Stimulated activated CD4-positive, alpha-beta T cell treated with anti-CD3 and anti-CD28 coated beads, TNF-alpha, amount 100 ng/mL, for 24 hours (primary cell): ENCODE measurements at places on chromosomes 16 and 17.

DNA sequence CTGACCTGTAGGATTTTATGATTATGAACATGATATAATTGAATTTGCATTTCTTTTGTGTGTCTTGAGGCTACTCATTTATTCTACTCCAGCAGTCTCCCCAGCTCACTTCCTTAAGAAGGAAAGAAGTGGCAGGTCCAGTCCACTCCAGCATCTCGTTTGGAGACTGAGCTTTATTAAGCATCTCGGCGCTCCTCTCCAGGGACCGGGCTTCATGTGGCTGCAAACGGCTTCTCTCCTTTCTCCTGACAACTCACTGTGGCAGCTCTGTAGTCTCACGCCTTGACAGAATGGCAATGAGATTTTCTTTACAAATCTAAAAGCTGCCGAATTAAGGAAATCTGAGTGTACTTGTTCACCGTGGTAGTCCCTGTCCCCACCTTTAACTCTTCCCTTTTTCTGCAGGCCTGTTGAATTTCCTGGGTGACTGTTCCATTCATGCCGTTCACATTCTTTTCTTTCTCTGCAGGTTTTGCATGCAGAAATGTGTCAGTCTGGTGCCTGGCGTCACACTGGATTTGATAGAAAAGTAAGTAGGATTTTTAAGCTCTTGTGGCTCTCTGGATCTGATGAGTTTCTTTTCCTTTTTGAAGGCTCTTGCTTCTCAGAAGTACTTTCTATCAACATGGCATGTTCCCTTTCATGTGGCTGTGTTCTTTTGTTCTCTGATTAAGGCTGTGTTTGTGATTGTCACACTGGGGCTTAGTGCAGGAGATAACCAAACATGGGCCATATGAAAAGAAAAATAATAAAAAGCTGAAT is 200.5 kb upstream of the CHMP6 start:
- no peak for DNase-seq

DNA sequence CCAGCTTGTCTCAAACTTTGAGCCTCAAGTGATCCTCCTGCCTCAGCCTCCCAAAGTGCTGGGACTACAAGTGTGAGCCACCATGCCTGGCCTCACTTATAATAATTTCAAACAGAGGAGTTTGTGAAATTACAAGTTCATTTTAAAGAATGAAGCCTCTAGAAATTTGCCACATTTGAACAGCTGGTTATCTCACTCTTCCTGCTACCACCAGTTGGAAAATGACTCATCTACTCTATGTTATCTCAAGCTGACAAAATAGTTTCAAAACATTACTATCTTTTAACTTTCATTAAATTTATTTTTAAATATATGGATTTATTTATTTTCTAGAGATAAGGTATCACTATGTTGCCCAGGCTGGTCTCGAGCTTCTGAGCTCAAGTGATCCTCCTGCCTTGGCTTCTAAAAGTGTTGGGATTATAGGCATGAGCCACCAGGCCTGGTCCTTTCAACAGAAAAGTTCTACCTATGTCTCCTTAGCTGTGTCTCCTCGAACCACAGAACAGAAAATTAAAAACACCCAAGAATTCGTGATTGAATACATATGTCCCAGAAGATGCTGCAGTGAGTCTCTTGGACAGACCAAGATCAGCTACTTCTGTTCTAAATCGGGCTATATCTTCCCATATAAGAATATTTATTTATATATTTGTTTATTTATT is 47.6 kb downstream of the MYH13 start:
- DNase-seq: no peak

GRCh38 chr16:15976225-15976812 is 26.9 kb downstream of the ABCC1 start:
- DNase-seq: no peak

GRCh38 chr17:39709998-39710964 is 10.4 kb downstream of the ERBB2 start:
- DNase-seq: no peak

DNA sequence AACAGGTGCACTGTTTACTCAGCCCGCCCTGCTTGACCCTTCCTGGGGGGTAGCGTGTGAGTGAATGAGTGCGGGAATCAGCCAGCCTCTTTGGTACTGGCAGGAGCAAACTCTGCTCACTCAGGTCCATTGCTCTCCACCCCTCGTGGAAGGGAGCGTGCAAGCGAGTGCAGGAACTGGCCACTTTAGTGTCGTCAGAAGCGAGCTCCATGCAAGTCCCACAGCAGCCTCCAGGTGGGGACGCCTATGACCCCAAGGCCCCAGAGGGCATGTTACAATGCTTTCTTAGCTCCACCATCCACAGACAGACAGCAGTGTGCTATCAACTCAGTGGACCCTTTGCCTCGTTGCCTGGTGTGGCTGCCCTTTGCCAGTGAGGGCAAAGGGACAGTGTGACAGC is 1025.1 kb upstream of the CDH8 start:
- DNase-seq: no peak

- DNase-seq: peak; percentile 28
Observed at GRCh38 chr17:76816590-76817135, 51.5 kb upstream of the MGAT5B start.

DNA sequence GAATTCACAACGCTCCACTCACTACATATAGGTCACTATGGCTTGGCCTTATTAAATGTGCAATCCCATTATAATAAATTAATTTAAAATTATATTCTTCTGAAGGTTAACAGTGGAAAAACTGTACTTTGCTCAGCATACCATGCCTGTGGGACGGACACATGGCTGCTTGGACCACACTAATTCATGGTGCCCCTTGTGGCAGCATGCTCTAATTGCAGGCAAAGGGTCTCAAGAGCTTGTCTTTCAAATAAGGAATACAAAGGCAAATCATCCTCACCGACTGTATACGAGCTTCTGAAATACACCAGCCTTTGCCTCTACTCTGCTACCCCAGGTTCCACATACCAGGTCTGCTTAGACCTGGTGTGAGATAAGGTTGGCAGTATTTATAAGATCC is 11.7 kb downstream of the SMPD3 start:
- no peak for DNase-seq

DNA sequence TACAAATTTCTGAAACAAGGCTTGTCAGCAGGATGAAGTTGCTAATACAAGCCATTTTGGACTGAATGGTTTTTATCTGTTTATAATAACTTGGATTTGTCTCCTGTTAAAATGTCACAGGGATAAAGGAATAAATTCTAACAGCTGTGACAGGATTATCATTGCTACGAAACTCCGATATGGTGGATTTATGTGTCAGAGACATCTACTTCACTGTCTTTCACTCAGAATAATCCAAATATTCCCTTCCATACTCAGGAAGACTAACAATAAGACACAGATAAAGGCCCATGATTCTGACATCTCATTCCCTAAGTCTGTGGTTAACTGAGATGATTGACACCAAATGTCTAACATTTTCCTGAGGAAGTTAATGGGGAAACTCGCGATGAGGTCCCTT is 529.8 kb upstream of the GOT2 start:
- DNase-seq: no peak

DNA sequence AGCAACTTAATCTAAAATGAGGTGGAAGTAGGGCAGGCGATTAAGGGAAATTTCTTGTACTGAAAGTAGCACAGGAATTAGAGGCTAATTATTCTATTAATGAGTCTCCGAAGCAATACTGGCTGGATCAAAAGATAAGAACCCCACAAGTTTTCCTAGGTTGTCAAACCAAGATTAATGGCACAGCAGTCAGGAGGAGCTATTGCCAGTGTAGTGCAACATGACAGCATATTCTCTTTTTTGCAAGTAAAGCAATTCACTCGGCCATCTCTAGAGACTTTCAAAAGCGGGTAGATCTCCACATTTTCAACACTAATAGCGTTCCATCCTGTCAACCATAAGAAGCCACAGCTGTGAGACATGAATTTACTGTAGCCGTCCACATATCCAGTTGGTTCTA is 81.2 kb downstream of the CYB561 start:
- DNase-seq: no peak

- no peak for DNase-seq
Observed at GRCh38 chr17:42519546-42520491, 16.2 kb upstream of the NAGLU start.

DNA sequence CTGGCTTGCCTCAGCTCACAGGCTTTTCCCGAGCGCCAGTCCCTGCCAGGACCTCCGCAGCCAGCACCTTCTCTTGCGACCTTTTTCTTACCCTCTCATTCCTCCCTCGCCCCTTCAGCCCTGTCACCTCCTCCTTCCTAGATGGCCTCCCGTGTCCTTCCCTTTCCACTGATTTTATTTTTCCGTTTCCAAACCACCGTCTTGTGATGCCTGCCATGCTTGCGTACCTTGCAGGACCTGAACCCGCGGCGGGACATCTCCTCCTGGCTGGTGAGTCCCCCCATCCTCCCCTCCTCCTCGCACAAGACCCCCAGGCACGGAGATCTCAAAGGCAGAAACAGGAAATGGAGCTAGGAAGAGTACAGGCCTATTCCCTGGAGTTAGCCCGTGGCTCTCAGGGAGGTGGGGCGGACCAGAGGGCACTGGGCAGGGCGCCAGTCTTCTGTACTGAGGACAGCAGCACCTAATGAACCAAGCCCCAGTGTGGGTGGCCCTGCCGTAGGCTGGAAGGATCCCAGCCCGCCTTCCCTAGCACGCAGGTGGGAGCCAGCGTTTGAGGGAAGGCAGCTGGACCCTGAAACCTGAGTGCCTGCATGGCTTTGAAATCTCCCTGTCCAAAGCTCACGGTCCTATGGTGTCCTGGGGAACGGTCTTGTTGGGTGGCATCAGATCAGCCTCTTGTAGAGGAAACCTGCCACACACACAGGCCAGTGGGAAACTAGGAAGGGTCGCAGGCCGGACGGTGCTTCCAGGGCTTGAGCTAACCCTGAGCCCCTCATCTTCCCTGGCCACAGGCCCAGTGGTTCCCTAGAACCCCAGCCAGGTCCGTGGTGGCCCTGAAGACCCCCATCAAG is 612 bp downstream of the CISD3 start:
- DNase-seq: no peak

DNA sequence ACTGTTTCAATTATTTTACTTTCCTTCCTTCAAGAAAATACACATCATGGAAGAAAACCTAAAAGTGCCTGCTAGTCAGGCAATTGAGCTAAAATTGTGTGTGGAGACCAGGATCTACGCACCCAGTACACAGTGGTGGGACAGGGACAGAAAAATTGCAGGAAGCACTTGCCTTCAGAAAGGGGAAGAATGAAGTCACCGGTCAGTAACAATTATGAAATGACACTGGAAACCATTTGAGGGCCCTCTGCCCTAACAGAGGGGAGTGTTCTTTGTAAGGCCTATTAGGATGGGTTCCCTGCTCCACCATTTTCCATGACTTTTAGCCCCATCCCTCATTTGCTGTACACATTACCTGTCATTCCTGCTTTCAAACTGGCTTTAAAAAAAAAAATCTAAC is 4.5 kb upstream of the PHAF1 start:
- no peak for DNase-seq

DNA sequence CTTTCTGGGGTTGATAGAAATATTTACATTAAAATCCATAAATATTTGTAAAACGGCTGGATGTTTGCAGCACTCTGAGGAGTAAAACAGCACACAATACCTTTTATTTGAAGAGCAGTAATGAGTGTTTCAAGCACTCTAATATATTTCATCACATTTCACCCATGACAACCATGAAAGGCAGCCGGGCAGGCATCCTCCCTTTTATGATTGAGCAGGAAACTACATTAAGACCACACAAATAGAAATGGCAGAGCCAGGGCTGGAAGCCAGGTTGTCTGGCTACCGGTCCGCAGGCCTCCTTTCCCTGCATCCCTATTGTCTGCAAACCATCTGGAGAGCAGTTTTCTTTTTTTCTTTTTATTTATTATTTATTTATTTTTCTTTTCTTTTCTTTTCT is 23.1 kb upstream of the GPRC5C start:
- no peak for DNase-seq

DNA sequence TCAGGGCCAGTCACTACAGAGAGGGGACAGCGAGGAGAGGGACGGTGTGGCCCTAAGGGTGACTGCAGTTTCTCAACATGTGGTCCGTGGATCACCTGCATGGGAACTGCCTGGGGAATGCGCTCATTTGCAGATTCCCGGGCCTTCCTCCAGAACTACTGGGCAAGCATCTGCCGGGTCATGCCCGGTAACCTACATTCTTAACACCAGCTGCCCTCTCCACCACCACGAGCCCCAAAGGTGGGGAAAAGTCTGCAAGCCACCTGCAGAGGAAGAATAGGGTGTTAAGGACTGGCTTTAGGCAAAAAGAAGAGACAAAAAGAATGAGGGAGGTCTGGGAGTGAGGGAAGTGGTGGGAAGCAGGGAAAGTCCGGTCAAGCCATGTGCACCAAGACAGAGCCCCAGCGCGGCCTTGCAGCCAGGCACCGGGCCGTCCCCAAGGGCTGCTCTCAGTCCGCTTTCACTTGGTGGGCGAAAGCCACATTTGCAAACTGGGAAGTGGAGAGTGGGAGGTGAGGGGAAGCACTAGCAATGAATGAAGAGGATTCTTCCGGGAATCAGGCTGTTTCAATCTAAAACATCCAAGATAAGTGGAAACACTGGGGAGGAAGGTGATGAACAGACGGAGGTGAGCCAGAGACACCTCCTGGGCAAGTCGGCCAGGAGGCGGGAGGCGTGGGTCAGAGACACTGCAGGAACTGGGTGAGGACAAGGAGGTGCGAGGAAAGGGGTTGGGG is 70.3 kb downstream of the N4BP1 start:
- no peak for DNase-seq

GRCh38 chr16:13305019-13305755 is 403.8 kb downstream of the SHISA9 start:
- no peak for DNase-seq

- DNase-seq: no peak
Observed at GRCh38 chr17:27946513-27946912, 53.3 kb upstream of the LYRM9 start.

- no peak for DNase-seq
Observed at GRCh38 chr17:30273373-30273772, 18.4 kb downstream of the BLMH start.

GRCh38 chr17:50064253-50065001 is 8.5 kb downstream of the ITGA3 start:
- DNase-seq: no peak

GRCh38 chr17:82291582-82292250 is 18.2 kb upstream of the CSNK1D start:
- no peak for DNase-seq

DNA sequence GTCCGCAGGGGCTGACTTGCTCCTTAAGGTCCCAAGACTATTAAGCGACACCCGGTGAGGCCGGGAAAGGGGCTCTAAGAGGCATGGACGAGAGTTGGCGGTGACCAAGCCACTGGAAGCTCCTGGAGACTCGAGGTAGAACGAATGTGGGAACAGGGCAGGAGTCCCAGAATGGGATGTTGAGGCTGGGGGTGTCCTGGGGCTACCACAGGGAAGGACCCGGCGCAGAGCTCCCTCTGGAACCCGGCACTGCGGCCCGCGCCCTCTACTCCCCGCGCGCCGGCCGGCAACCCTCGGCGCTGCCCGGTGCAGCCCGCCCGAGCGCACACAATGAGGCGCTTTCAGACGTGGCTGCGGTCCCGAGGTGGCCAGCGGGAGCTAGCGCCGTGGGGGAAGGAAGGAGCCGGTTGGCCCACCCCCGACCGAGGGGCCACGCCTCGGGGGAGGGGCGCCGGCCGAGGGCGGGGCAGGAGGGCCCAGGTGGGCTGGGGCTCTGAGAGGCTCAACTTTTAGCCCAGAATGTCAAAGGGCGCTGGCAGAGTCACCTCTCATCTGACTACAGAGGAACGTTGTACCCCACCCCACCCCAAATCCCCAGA is at the start of gene CHST6:
TSS of gene CHST6 (minus strand) at position 366 of the 599 bp plus-strand sequence. CDS start 15,613 bp downstream, outside the sequence.
- peak; percentile 24 for DNase-seq
